ENCODE measurements at places on chromosomes 6 and 20.

GRCh38 chr6:166245148-166245547 lies 63.0 kb downstream of the PRR18 start:
- DNase-seq = no peak

DNA sequence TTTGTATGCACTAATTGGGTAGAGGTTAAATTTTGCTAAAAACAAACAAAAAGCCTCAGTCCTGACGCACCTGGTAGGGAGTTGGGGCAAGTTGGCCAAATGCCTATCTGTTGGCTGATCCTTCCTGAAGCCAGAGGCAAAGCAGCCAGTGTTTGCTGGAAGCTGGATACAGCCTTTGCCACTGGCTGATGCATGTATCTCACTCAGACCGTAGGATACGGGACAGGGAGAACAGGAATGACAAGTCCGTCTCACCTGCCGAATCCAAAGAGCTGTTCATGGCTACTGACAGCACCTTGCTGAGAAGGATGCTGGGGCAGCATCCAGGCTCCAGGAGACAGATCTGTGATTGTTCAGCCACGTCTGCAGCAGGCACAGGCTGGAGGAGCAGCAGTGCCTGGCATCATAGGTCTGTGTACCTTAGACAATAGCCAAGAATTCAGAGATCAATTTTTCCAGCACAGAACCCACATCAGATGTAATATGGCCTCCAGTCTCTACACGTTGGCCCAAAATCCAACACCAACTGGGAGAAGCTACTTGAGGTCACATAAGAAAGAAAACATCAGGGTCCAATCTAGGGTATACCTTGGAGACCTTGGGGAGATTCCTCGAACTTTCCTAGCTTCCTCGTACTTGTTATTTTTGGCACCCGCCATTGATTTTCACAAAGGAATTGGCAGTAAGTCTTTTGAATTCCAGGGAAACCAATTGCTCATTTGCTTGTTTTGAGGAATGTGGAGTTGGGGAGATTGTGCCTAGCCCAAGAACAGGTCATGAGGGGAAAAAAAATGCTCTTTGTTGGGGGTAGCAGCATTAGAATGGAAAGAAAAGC lies 108.5 kb upstream of the ARMC2 start:
- no peak for DNase-seq

GRCh38 chr6:113982055-113982550 lies 11.2 kb upstream of the HDAC2 start:
- no peak for DNase-seq

DNA sequence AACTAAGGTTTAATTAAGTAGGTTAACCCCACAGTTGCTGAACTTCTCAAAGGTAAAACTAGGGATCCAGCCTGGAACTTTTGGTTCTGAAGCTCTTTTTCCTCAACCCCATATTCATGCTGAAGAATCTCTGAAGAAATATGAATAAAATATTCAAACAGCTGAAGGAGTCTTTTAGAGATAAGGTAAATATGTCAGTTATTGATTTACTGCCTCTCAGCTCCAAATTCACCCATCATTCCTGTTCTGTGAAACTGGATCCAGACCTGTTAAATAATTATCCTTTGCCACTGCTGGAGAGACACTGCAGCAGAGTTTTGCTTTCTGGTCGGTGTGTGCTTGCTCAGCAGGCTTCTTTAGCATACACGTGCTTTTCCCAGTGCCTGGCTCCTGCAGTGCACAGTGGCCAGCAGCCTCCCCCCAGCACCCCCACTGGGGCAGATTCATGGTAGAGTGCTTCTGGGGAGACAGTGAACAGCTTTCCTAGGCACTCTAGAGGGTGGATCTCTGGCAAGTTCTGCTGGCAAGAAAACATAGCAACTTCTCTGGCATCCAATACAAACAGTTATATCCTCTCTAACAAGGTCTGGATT lies 62.0 kb upstream of the BCLAF1 start:
- no peak for DNase-seq

DNA sequence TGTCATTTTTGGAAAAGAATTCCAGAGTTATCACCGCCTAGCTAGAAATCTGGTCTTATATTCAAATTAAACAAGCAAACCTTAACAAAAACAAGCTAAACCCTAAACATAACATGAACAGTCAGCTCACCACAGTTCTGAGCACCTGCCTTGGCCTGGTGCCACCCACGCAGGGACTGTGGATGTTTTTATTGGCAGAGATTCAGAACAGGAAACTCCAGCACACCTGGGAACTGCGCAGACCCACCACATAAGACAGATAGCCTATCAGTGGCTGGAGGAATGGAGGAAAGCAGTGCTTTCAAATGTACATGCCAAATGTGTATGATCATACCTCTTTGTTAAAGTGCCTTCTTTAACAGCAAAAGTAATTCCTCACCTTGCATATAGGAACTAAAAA lies 8.9 kb downstream of the SLC16A10 start:
- no peak for DNase-seq

GRCh38 chr6:159800141-159800865 lies at the start of gene PNLDC1:
Gene PNLDC1 (plus strand): TSS chr6:159800276. CDS start chr6:159800308, 32 bp downstream.
- DNase-seq = no peak
